Dermis microvascular lymphatic vessel endothelial cell (primary cell): ENCODE measurements at places on chromosomes 7 and 10.

- no peak for DNase-seq
These were observed 1.0 kb upstream of the NKX6-2 start for GRCh38 chr10:132786884-132787494.

DNA sequence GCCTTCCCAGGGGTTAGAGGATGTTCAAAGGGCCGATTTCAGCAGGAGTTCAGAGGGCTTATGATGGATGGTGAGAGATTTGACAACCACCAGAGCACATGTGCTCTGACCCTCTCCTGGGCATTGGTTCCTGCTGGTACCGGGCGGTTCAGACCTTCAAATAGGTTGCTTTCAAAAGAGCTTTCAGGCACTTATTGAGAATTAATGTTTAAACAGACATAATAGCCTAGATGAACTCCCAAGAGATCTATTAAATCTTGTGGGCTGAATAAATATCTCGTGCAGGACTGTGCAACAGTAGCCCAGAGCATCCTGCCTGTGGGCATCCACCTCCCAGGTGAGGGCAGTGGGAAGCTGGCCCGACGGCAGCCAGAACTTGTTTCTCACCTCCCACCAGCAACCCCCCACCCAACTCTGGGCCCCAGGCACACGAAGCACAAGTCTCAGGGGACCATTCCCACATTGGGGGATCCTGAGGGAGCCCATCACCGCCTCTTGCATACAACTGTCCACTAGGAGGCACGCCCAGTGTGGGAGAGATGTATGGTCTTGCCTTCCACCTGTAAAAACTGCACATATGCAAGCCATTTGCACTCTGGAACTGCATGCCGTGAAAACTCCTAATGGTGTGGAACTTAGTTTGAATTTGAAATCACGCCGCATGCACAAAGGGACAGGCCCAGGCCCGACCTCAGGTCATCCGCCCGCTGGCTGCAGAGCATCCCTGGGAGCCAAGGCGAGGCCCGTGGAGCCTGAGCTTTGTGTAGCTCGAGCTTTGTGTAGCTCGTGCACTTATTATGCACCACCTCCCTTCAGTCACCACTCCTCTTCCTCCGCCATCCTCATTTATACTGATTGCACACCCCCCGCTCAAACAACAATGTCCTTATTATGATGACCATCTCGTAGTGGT is 147.8 kb downstream of the ADCY1 start:
- no peak for DNase-seq

- no peak for DNase-seq
These were observed 204.1 kb downstream of the TRIL start for GRCh38 chr7:28754027-28754426.

- no peak for DNase-seq
These were observed 493.9 kb downstream of the HTR7 start for GRCh38 chr10:90363799-90364483.

DNA sequence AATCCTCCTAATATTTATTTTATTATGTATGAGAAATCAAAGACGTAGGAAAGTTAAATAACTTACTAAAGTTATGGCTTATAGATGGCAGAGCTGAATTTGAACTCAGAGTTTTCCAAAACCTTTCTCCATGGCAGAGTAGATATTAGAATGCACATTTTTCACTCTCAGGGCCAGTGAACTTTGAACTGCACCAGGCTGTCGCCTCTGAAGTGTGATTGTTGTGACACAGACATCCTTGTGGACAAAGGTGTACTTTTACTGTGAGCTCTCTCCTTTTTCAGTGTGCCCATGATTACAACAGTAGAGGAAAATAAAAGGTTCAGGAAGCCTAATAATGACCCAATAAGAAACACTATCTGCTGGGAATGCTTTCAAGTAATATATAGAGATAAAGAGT is 29.1 kb downstream of the TES start:
- DNase-seq: no peak

DNA sequence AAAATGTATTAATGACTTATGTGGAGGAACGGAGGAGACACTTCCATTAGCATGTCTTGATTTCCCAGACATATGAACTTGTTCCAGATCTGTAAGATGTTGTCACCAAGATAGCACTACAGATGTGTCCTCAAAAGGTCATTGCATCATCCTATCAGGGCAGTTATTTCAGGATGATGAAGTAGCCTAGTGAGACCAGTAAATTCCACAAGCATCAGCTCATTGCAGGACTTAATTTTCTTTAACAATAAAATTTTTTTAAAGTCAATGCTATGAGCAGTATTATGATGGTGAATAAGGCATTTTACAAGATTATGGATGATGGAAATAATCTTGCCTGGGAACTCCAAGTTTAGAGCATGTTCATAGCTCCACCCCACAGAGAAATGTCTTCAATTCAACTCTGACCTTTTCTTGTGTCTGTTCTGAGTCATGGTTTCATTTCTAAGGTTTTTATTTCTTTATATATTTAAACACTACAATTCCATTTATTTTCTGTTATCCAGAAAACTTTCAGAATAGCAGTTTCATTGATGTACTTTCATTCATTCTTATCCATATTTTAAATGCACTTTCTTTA is 1203.3 kb upstream of the CELF2 start:
- no peak for DNase-seq

GRCh38 chr7:135215698-135216097 is 4.4 kb upstream of the WDR91 start:
- DNase-seq: no peak

DNA sequence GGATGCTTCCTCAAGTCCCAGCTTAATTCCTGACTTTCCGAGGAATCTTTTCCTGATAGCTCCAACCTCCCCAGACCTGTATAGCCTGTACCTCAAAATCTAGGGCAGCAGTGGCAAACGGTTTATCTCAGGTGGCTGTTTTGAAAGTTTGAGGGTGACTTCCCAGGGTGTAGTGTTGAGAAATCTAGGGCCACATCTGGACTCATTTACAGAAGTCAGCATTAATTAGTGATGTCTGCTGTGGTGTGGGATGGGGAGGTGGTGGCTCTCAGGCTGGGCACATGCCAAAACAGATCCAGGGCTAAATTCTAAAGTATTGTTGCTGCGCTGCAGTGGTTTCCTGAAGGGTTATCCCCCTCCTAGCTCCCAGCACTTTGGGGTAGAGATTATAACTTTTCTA is 38.0 kb downstream of the UNC5B start:
- DNase-seq: no peak

DNA sequence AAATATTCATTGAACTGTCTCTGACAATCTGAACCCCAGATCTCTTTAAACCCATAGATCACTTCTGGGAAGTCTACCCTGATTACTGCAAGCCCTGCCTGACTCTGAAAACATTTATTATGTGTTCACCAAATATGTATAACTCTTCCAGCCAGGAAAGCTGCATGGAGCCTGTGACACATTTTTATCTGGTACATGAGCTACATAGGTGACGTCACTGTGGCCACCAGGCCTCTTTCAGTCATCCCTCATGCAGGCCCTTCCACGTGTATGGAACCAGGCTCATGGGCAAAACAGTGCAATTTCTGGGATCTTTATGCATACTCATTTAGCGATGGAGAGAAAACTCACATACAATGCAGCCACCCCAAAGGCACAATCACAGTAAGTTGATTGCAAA is 133.9 kb upstream of the NUPR2 start:
- no peak for DNase-seq

DNA sequence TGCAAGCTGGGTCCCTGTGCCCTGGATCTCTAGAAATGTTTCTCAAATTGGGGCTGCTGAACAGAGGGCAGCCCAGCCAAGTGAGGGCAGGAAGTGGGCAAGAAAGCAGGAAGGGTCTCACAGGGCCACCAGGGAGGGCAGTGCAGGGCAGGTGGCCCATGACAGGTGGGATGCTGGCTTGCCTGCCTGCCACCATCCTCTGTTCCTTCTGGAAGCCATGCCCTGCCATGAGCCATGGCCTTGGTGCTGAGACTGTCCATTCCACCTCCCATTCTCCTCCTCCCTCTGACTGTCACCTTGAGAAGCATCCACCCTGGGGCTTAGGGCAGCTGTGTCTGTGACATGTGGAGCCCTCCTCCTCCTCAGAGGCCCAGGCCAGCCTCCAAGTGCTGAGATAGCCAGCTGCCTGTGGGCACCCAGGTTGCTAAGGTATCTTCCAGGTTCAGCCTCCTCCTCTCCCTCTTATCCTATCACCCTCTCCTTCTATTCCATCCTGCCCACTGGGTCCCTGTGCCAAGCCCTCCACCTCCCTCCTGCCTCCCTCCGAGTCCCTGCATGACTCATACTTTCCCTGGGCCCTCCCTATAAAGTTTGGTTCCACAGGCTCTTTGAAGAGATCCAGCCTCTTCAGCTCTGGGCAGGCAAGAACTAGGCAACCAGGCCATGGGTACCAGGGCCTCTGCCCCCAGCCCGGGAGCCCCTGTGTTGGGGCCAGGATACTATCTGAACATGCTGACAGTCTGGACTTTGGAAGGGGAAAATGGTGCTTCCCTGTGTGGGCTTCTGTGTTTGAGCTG is 1.3 kb downstream of the VSIR start:
- peak; percentile 51 for DNase-seq
